ENCODE measurements at places on chromosomes 2 and 18.

- no peak for DNase-seq
These were observed 18.6 kb downstream of the NGEF start for GRCh38 chr2:232994446-232994845.

DNA sequence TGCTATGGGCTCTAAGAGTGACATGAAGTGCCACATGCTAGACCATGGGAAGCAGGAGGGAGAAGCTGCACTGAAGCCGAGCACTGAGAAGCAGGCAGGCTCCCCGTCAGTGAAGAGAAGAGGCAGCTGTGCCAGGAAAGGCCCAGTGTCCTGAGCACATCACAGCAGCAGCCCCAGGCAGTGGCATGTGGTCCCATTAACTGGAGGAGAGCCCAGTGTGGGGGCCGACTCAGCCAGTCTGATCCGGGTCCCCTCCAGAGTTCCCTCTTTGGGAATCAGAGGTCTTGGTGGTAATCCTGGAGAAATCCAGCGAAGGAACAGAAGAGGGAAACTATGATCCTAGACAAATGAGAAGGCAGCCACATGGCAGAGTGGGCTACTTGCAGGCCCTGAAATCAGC, 96.7 kb upstream of the ACAA2 start:
- no peak for DNase-seq

GRCh38 chr2:223197046-223197445, 145.1 kb downstream of the KCNE4 start:
- no peak for DNase-seq

- DNase-seq = no peak
These were observed 75.8 kb downstream of the RDH14 start for GRCh38 chr2:18484625-18485024.

DNA sequence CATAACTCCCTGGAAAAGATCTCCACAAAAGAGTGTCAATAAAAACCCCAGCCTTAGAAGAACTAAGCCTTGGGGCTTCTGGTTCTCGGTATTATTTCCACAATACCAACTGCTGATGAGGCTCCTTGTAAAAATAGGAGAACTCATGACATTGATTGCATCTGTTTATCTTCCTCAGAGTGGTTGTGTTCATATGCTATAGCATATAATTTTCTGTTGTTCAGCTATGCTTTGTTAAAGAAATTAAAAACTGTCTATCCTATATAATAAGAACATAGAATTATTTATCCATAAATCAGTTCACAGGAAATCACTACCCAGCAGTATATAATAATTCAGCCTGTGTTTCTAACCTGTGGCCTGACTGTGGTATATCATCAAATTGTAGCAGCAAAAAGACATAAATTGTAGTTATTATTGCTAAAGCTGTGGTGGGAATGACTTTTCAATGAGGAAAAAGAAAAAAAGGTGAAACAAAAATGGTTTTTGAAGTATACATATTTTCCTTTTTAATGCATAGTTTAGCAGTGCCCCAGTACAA, 68.9 kb downstream of the SATB2 start:
- DNase-seq = no peak

GRCh38 chr2:191636235-191636543, 41.7 kb upstream of the NABP1 start:
- no peak for DNase-seq

- no peak for DNase-seq
These were observed 110.5 kb upstream of the AGAP1 start for GRCh38 chr2:235383272-235383843.

GRCh38 chr2:218089259-218089658, 20.2 kb downstream of the RUFY4 start:
- DNase-seq = no peak

GRCh38 chr18:77052297-77052982, 80.1 kb downstream of the MBP start:
- no peak for DNase-seq

GRCh38 chr18:6941996-6942395, 175.6 kb downstream of the LAMA1 start:
- no peak for DNase-seq

DNA sequence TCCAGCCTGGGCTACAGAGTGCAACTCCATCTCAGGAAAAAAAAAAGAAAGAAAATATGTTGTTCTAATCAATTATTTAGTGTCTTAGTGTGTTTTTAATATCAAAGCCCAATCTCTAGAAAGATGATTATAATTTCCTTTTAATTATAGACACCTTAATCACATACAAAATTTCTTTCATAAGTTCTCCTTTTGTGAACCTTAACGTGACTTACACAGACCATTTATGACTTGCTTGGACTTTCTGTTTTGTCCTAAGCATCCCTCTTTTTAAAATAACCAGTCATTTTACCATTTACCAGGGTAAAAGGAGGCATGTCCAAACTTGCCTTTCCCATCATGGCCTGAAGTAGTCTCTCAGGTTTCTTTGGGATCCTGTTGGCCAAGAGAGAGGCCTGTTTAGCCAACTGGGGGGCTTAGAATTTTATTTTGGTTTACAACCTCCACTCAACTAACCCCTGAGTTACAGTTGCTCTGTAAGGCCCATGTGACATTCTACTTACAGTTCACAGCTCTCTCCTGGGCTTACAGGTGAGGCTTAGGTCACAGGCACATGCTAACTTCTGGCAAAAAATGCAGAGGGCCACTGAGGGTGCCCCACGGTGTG, 23.9 kb upstream of the GPR155 start:
- DNase-seq = no peak

- DNase-seq = no peak
These were observed 160.7 kb upstream of the EPAS1 start for GRCh38 chr2:46136481-46136880.

DNA sequence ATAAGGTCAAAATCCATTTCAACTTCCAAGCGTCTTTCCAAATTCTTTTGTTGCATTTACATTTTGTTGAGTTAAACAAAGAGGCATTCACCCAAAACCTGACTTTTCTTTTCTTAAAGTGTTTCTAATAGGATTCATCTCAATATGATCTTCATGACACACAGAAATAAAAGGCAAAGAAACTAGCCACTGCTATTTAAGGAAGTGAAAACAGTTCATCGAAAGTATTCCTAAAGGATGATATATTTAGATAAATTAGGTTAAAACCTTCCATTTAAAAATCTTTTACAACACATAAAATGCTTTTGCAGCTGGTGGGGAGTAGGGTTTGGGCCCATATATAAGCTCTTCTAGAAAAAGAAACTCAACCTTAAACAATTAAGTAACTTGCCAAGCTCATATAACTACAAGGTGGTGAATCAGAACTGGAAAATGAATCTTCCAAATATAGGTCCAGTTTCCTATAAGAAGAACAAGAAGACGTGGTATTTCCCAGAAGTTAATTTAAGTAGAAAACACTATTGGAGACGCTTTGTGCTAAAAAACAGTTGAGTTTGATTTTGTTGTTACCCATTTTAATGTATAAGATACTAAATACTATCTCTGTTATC, 336.0 kb upstream of the HNRNPA3 start:
- no peak for DNase-seq

- DNase-seq = peak; percentile 62
These were observed 419.9 kb downstream of the TGIF1 start for GRCh38 chr18:3869848-3870247.

- no peak for DNase-seq
These were observed 8.8 kb upstream of the PRSS56 start for GRCh38 chr2:232511336-232511890.

DNA sequence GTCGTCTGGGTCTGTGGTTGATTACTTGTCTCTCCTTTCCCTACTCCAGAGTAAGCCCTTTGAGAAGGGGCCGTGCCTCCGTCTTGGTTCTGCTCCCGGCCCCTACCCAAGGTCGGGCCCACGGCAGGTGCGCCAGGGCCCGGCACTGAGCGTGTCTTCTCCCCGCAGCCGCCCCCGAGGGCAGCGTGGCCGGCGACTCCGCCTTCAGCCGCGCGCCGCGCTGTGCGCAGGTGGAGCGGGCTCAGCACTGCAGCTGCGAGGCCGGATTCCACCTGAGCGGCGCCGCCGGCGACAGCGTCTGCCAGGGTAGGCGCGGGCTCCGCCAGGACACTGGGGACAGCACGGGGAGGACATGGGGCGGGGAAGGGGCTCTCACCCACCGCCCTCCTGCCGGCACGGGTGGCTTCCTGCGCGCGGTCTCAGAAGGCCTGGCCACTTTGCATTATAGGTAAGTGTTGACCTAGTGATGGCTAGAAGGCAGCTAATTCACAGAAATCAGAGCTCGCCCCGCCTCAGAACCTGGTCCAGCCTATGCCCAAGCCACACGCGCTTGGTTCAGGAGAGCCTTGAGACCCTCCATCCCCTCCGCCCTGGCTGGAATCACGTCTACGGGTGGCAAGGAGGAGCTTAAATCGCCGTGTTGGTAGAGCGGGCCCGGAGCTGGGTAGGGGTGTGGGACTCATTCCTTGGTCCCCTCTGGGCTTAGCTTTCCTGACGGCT, 43.5 kb downstream of the FBLN7 start:
- no peak for DNase-seq

DNA sequence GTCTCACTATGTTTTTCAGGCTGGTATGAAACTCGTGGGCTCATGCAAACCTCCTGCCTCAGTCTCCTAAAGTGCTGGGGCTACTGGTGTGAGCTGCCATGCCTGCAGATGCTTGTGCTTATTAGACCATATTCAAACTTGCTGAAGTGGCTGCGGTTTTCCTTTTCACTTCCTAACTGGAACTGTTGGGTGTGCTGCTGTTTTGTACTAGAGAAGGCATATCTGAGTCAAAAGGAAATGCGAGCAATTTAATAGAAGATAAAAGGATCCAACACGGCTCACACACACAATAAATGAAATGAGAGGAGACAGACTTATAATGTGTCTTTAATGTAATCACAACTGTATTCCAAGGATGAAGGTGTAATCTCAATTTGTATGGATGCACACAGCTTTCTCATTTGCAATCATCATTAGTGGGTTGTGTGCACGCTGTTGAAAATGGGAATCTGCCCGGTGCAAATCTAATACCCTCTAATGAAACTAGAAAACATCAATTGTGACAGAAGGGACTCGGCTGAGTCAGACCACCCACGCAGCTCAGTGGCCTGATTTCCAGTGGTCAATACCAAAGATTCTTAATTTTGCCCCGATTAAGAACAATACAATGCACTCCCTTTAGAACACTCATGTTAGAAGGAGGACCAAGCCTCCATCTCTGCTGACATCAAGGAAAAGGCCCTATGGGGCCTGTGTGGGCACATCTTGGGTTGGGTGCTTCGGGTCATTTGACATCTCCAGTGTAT, 532.7 kb downstream of the TDRD15 start:
- no peak for DNase-seq

- DNase-seq = no peak
These were observed 12.8 kb upstream of the GCG start for GRCh38 chr2:162164802-162165201.

GRCh38 chr2:173511942-173512341, 157.3 kb downstream of the CDCA7 start:
- no peak for DNase-seq

DNA sequence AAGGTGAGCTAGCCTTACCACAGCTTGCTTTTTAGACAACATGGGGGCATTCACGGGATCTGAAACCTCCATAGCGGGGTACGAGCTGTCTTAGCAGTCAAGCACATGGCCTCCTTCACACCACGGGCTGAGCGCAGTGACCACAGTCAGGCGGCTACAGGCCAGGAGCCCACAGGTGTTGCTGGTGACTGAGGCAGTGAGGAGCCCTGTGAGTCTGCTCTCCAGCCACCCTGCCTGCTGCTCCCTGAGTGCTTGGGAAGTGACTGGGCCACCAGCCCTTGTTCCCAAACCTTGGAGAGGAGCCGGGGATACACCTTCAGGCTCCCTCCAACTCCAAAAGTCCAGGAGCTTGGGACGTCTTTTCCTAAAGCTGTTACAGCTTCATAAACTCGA, 418.1 kb upstream of the MYT1L start:
- no peak for DNase-seq

GRCh38 chr2:14513903-14514302, 118.6 kb upstream of the LRATD1 start:
- DNase-seq = no peak

DNA sequence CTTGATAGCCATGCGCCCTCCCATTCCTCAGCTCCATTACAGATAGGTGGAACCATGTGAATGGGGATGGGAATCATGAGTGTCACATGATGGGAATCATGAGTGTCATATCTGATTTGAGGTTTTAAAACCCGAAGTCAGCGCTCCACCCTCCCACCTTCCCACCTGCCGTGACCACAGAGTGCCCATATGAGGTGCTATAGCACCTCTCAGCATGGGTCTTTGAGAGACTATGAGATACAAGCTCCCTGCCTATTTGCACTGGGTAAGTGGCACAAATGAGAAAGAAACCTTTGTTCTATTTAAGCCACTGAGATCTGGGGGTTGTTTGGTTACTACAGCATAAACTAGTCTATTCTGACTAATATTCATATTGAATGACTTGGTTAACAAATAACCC, 78.5 kb upstream of the PTPRM start:
- DNase-seq = no peak

DNA sequence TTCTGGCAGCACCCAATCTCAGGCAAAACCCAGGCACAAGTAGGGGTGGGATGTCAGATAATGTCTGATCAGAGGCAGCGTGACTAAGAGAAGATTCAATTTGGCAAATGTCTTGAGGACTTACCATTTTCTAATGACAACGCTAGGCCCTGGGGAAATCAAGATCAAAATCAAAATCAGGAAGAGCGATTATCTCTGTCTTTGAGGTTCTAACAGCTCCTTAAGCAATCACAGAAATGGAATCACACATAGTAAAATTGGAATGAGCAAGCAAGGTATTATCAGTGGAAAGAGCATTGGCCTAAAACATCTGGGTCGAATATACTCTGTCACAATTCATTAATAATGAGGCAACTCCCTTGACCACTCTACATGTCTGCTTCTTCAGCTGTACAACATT, 8.6 kb upstream of the SERPINB2 start:
- no peak for DNase-seq

GRCh38 chr2:237205561-237205971, 119.9 kb downstream of the COPS8 start:
- no peak for DNase-seq

GRCh38 chr2:118773826-118774225, 73.6 kb downstream of the EN1 start:
- DNase-seq = no peak

GRCh38 chr2:54641988-54642387, 81.5 kb upstream of the EML6 start:
- DNase-seq = no peak

GRCh38 chr2:127118038-127118437, 11.1 kb upstream of the BIN1 start:
- DNase-seq = no peak

DNA sequence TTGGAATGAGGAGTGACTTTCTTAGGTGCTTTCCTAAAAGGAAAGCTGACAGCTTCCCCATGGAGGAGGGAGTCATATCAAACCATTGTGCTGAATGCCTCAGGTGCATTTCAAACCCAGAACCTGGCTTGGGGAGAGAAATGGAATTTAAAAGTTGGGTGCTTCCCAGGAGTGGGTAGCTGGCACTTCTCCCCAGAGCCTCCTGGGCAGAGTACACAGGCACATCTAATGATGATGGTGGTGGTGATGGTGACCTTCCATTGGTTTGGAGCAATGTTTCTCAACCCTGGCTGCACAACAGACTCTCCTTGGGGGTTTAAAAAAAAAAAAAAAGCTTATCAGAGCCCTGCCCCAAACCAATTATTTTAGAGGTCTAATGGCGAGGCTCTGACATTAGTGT, 8.3 kb downstream of the FOSL2 start:
- DNase-seq = no peak

GRCh38 chr2:72931280-72931910, 14.1 kb downstream of the EMX1 start:
- no peak for DNase-seq
